ENCODE measurements at places on chromosomes 3 and 15.

- DNase-seq = no peak
Observed at GRCh38 chr3:42140665-42141203, 49.6 kb downstream of the TRAK1 start.

DNA sequence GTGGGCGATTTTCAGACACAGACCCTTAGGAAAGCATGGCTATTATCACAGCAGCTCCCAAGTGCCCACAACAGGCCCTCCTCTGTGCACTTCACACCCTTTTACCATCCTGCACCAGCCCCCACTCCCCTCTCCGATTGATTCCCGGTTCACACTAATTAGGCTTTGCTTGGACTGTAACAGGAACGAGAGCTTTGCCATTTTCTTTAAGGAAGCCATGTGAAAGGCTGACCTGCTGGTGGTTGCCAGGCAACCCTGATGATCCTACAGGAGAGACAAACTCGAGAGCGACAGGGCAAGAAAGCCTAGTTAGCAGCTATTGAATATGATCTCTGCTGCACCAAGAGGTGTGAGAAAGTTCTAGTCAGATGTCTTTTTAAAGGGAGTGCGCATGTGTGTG lies 28.2 kb upstream of the DET1 start:
- DNase-seq = no peak

DNA sequence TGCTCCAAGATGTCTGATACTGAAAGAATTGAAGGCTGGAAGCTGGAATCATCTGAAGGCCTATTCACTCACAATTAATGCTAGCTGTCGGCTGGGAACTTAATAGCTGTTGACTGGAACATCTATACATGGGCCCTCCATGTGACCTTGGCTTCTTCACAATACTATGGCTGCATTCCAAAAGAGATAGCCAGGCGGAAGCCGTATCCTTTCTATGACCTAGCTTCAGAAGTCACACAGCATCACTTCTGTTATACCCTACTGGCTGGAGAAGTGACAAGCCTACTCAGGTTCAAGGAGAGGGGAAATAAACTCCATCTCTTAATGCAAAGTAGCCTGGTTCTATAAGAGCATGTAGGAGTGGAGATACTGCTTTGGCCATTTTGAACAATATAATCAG lies 50.9 kb upstream of the SPRED1 start:
- peak; percentile 21 for DNase-seq

DNA sequence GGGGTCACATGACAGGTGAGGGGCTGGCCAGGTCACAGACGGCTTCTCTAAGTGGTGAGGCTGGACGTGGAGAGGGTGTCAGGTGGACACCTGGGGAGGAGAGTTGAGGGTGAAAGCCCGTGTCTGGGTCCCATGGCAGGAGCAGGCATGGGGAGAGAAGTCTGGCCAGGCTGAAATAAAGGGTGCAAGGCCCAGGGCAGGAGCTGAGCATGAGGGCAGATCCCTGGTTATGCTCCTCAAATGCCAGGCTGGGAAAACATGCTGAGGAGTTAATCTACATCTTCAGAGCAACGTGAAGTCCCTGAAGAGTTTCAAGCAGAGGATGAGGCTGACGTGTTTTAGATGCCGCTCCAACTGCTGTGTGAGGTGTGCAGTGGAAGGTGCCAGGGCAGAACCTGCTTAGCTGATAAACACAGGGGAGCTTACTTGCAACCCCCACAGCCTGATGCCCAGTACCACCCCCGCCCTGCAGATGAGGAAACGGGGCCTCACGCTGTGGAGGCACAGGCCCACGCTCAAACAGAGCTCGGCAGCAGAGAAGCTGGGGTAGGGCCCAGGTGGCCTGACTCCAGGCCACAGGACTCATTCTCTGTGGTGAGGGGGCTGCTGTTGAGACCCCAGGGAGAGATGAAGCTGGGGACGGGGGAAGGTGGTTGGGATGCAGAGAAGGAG lies 40.5 kb downstream of the HCN4 start:
- no peak for DNase-seq

DNA sequence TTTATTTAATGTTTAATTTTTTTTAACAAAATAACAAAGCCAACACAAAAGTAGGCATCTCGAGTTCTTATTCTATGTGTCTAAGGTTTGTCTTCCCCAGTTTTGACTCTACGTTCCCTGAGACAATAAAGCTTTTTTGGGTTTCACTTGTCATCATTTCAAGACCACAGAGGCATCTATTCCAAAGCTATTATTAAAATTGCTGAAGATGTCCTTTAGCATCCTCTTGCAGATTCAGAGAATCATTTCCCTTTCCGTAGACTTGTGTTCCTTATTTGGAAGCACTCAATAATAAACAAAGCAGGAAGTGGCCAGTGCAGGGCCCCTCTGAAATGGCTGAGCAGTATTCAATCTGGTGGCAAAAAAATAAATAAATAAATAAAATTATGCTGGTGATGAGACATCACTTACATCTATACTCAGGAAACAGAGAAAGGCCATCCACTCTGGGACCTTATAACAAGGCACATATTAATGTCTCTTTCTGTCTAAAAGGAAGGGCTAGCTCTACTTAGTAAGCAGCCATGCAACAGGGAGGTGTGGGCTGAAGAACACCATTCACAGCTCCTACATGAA lies 362.3 kb downstream of the WDR72 start:
- DNase-seq = no peak

DNA sequence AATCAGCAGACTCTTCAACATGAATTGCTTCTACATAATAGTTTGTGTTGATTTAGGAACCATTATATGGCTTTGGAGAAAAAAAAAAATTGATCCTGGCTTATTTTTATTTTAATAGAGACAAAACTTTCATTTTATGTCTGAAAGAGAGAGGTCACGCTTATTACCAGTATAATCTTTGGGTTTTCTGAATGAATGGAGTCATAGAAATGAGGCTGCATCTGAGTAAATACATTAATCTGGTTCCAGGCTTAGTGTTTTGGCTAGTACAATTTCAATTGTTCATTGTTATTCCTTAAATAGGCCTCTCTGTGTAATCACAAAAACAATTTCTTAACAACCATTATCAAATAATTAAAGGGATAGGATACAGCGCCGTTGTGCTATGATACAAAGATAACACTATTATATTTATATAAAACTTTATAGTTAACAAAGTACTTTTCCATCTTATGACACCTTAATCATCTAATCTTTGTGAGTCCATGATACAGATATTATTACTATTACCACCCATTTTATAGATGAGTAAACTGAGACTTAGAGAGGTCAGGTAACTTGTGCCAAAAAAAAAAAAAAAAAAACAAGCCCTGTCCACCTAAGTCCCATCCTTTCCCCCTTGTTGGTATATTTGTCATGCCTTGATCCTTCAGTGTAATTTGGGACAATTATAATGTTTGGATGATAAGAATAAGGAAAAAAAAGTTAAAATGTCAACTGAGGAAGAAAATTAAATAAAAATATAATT lies 41.8 kb upstream of the GOLM2 start:
- no peak for DNase-seq

DNA sequence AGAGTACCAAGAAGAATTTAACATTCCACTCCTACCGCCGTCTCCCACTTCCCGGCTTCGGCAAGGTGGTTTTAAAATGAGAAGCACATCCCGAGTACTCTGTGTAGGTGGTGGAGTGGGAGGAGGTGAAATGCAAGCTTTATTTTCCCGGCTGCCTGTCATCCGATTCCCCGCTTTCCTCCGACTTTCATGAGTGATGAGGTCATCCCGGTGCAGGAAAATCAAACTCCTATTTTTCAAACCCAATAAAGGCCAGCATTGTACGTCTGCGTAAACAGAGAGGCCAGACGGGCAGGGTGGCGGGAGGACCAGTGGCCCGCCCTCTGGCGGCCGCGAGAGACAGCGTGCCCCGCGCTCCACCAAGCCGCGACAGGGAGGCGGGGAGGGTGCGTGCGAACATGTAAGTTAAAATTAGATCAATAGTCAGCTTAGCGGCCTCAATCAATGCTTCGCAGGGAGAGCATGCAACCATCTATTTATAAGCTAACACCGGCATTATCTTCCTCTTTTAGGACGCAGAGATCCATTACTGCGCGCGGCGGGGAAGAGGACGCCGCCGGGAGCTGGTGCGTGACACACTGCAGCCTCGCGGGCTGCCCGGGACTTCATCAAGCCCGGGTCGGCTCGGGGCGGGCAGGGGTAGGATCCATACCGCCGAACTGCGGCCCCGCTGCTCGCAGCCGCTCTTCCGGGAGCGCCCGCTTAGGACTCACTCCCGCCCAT lies 163.3 kb downstream of the CD47 start:
- peak; percentile 77 for DNase-seq

- no peak for DNase-seq
Observed at GRCh38 chr3:112132088-112132487, 960 bp downstream of the GCSAM start.

- DNase-seq = no peak
Observed at GRCh38 chr3:78820542-78820941, 947.3 kb downstream of the ROBO1 start.

- no peak for DNase-seq
Observed at GRCh38 chr3:46498916-46499519, 1.2 kb downstream of the RTP3 start.

DNA sequence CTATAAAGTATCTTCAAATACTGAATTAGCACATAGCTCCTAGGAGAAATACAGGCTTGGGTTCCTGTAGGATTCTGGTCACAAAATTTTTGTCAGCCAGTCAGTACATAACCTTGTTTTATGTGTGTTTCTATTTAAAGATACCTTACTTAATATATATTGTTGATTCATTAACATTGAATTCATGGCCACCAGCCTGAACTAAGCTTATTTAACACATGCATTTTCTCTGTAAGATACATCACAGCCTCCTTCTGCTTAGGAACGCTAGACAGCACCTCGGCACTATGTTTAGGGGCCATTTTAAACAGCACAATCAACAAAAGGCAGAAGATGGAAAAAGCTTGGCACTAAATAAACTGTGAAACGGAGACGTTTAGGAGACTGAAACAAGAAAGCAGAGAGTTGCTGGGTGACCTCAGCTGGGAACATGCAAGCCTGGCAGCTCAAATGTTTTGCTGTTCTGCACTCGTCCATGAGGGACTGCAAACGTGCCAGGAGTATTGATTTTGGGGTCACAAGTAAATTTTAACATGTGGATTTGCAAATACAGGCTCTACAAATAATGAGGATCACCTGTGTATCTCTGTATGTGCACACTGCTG lies 432.2 kb upstream of the TPM1 start:
- DNase-seq = no peak

- DNase-seq = no peak
Observed at GRCh38 chr15:34837246-34838016, 42.1 kb upstream of the ACTC1 start.

- no peak for DNase-seq
Observed at GRCh38 chr3:42377681-42378080, 32.7 kb downstream of the LYZL4 start.

DNA sequence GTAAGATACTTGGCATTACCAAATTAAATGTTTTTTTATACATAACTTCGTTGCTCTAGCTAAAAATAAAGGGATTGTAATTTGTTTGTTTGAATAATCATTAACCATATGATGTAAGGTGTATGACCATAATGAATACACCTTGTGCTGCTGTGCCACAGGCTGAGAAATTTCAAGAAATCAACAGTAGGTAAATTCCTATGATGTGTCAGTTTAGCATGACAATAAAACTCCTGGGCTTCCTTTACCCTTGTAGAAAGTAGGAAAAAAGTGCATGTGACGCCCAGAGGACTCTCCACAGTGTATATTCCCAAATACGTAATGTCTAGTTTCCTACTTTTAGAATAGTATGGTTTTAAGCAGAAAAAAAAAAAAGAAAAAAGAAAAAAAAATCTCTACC lies 208.1 kb downstream of the SATB1 start:
- DNase-seq = no peak

DNA sequence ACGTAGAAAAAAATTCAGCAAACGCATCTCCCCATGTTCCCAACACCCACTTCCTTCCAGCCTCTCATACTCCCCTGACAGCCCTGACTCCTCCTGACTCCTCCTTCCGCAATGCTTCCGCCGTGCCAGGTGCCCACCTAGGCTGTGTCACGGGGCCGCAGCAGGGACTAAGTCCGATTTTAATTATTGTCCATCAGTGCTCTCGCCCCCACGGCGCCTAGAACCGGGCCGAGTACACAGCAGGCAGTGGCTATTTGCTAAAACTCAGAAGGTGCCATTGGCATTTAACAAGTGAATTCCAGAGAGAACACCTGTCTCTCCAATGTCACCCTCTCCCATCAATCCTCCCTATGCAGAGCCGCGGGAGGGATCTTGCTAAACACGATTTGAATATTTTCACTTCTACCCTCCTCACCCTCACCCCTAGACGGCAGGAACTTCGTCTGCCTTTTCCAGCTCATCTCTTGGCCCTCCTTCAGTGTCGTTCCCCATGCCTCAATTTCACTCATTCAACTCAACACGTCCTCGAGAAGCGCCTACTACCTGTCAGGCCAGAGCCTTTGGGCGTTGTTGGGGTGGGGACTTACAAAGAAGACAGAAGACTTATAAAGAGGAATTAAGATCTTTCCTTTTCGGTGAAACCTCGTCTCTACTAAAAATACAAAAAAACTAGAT lies 11.5 kb upstream of the SHF start:
- DNase-seq = peak; percentile 24

DNA sequence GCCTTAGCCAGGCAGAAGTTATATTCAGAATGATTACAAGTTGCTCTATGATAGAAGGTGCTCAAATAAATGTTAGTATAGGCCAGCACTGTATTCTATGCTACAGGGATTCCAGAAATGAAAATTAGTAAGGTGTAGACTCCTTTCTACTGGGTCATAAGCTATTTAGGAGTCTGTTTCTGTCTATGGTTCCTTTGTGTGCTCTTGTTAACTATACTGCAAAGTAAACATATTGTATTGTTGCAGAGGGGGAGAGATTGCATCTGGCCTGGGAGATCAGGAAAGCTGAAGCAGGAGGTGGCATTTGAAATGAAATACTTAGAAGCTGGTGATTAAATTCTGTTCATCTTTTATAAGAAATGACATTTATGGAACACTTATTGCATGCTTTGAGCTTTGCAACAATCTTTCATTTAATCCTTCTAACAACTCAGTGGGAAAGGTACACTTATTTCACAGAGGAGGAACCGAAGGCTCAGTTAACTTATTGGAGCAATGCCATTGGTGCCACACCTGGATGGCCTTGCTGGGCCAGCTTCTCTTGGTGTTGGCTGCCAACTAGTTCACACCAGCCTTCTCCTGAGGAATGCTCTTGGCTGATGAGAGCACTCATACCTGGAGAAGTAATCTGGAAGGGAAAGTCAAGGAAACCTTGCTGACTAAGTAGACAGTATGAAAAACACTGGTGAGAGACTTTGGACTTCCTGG lies 39.1 kb downstream of the ABHD5 start:
- DNase-seq = no peak
